ENCODE measurements at places on chromosomes 2 and 18.

DNA sequence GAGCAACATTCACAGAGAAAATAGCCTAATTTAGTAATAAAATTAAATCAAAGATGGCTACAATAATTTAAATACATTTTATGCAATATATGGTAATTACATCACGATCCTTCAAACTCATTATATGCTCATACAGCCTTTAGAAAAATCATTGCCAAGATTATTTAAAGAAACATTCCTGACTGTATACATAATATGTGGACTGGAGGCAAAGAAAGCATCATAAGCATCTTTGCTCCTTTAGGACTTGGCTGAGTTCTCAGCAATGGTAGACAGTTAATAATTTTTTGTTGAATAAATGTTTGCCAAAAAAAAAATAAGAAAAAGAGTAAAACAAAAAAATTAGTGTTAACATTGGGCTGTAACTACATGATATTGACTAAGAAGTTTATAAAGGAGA lies 26.9 kb downstream of the NCKAP5 start:
- no peak for DNase-seq

- DNase-seq = no peak
Observed at GRCh38 chr2:221895366-221896121, 323.4 kb upstream of the EPHA4 start.

DNA sequence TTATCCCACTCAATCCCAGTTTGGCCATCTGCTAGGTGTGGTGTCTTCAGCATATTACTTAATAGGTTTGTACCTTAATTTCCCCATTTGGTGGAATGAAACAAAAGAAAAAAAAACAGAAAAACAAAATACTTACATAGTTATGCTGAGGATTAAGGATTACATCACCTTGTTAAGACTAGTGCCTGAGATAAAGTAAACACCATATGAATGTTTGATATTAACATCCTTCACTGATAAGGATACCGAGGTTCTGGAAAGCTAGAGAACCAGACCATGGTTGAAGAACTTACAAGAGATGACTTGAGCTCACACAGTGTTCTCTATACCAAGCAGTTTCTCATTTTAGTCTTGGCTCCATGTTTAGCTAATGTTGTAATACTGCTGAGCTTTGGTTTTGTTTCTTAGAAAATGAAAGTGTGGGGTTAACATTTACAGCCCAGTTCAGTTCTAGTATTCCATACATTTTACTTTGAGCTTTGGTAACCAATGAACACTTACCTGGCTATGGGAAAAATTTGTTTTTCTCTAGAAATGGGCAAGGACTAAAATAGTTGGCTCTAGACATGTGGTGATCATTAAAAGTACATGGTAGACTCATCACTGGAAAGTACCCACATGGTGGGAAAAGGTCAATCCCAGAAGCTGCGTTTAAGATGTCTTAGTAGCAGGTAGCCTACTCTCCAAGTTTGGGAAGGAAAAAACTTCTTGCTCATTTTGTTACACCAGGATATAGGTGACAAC lies 5.8 kb upstream of the GPD2 start:
- DNase-seq = no peak

DNA sequence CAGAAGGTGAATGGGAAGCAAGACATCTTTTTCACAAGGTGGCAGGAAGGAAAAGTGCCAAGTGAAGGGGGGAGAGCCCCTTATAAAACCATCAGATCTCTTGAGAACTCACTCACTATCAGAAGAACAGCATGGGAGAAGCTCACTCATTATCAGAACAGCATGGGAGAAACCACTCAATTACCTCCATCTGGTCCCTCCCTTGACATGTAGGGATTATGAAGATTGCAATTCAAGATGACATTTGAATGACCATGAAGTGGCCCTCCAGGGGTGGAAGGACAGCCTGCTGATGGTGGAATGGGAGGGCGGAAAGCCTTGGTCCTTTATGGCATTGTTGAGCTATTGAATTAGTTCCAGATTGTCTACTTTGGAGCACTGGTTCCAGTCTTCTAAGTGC lies 413.0 kb upstream of the MEX3C start:
- DNase-seq = no peak

DNA sequence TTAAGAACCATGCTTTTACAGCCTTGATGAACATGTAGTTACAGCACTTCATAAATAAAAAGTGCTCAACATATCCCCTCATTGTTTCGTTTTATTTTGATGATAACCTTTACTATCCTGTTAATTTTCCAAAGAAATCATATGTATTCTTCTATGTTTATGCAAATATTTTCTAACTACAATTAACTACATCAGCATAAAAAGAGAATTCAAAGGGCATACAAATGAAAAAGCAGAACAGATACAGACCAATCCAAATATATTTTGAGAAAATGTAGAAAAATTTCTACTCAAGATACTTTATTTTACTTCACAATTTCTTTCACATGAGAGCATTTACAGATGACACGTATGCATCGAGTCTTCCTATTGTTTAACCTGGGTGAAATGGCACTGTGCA lies 69.1 kb downstream of the MBD2 start:
- no peak for DNase-seq

- no peak for DNase-seq
Observed at GRCh38 chr18:49911427-49911826, 98.1 kb upstream of the ACAA2 start.

DNA sequence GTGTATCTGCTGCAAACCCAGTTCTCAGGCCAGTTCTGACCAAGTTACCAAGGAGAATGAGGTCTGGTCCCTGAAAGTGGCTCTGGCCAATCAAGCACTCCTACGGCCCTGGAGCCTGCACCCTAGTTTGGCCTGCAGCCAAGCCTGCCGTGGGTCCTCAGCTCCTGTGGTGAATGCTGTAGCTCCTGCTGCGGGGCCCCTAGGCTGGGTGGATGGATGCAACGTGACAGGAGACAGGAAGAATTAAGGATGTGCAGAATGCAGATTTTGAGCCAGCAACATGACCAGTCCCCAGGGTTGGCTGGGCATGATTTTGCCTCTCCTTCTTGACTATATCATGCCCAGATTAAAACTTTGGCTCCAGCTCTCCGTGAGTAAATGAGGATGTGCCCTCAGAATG lies 97.2 kb downstream of the SMAD7 start:
- DNase-seq = no peak

DNA sequence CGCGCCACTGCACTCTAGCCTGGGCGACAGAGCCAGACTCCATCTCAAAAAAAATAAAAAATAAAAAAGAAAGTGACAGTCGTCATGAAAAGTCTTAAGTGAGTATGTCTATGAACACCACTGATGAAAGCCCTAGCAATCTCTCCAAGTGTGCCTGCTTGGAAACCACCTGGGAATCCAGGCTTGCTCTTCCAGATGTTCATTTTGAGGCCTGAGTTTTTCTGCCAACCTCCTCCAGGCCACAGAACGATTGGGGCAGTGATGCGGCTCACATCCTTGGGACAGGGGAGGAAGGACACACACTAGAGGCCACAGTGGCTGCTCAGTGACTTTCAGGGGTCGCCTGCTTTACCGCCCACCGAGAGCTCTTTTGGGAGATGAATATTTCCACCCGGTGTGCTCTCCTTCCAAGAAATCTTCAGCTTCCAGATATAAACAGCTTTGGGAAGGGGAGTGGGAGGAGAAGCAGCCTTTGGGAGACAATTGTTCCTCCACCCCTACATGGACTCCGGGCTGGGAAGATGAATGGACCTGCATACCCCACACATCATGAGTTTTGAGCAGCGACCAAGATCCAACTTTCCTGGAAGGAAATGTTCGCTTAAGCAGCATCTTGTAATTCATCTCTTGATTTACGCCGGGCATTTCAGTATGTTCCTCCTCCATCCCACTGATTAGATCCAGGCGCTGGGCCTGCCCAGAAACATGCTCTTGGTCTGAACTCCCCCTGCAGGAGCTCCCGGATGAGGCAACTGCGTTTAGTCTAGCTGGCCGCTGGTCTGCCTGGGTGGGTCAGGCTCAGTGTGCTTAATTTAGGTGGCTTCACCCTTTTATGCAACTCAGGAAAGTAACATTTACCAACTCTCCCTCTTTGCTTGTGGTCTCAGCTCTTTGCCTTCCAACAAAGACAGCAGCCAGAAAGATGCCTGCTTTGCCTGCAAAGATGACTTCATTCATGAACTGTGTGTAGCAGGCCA lies 6.2 kb upstream of the ARMC9 start:
- DNase-seq = peak; percentile 44

DNA sequence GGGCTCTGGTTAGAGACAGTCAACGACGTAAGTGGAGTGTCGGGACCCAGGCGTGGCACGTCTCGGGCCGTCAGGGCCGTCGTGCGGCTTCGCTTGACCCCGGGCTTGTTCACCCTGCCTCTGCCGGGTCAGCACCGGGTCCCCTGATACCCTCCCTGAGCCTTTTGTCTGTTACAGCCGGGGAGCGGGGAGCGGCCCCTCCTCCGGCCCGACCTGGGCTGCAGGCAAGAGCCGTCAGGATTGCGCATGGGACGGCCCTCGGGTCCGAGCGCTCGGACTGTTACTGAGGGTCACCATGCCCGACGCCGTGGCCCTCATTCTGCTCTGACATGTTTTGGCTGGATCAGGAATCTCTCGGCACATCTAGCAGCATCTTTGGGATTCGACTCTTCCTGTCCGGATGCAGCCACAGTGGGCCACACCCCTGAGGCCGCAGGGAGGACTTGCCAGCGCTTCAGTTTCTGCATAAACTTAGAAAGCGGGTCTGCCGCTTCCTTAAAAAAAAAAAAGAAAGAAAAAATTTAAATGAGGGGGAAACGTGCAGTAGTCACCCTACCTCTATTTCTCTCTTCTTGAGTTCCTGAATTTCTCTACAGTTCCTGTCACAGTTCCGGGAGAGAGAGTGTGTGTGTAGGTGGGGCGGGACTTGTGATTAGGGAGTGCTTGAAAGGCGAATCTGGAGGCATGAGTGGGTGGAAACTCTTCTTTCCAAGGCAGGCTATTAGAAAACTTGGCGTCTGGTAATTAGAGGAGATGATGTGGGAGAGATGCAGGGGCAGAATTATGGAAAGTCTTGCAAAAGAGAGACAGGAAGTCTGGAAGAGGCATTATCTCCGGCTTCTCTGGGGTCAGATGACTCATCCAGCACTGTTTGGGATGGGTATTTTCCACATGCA lies 909 bp downstream of the TMEM87B start:
- DNase-seq = peak; percentile 41
